ENCODE measurements at places on chromosomes 16 and 17.

DNA sequence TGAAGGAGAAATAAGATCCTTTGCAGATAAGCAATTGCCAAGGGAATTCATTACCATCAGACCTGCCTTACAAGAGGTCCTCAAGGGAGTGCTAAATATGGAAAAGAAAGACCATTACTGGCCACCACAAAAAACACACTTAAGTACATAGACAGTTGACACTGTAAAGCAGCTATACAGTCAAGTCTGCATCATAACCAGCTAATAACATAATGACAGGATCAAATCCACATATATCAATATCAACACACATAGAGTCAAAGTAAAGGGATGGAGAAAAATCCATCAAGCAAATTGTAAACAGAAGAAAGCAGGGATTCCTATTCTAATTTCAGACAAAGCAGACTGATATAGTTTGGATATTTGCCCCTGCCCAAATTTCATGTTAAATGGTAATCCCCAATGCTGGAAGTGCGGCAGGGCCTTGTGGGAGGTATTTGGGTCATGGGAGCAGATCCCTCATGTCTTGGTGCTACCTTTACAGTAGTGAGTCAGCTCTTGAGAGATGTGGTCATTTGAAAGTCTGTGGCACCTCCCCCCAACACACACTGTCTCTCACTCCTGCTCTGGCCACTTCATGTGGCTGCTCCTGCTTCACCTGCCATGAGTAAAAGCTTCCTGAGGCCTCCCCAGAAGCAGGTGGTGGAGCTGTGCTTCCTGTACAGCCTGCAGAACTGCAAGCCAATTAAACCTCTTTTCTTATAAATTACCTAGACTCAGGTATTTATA lies 32.8 kb downstream of the TANC2 start:
- DNase-seq, result peak; percentile 7

- no peak for DNase-seq
These were observed 14.9 kb downstream of the IGFBP4 start for GRCh38 chr17:40457964-40458791.

- no peak for DNase-seq
These were observed 2.9 kb downstream of the GUCY2D start for GRCh38 chr17:8005357-8005756.

- no peak for DNase-seq
These were observed 863.2 kb upstream of the GOT2 start for GRCh38 chr16:59597269-59597668.

- no peak for DNase-seq
These were observed 63.7 kb upstream of the SIAH1 start for GRCh38 chr16:48448841-48449481.

DNA sequence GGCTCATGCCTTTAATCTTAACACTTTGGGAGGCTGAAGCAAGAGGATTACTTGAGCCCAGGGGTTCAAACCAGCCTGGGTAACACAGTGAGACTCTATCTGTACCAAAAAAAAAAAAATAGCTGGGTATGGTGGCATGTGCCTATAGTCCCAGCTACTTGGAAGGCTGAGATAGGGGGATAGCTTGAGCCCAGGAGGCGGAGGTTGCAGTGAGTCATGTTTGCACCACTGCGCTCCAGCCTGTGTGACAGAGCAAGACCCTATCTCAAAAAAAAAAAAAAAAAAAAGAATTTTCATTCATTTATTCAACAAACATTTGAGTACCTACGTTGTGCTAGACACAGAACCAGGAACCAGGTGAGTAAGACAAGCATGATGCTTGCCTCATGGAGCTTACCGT lies 73.6 kb upstream of the MRTFB start:
- no peak for DNase-seq

DNA sequence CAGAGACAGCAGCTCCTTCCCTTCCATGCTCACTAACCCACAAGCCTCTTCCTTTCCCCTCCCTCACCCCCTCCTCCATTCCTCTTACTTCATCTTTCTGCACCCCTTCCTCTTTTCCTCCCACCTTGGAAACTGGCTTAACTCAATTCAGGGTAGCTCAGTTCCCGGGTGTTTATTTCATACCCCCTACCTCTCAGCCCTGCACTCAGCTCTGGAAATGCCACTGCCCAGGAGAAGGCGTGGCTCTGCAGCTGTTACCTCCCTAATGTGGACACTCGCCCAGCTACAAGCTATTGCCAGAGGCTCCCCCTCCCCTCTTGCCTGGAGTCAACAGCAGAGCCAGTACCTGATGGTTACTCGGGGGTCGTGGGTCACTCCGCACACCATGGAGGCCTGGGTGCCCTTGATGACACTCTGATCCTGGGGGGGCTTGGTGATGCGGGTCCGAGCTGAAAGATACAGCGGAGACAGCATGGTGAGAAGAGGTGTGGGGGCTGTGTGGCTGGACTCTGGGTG lies 118.4 kb upstream of the CDC42EP4 start:
- peak; percentile 32 for DNase-seq

GRCh38 chr17:37089956-37090355 lies 141.2 kb downstream of the AATF start:
- DNase-seq, result peak; percentile 87

DNA sequence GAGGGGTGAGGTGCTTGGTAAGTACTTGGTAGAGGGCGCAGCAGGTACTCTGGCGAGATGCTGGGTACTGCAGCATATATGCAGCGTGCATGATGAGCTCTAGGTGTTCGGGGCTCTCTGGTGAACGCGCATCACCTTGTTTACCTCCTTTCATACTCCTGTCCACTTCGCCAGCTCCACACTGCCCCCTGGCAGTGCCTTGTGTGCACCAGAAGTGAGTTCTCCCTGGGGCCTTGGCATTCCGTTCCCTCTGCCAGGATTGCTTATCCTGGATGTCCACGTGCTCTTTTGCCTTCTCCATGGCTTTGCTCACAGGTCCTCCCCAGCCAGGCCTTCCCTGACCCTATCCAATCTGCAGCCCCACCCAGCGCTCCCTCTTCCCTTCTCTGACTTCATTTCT lies 154.2 kb downstream of the MRM1 start:
- peak; percentile 56 for DNase-seq

DNA sequence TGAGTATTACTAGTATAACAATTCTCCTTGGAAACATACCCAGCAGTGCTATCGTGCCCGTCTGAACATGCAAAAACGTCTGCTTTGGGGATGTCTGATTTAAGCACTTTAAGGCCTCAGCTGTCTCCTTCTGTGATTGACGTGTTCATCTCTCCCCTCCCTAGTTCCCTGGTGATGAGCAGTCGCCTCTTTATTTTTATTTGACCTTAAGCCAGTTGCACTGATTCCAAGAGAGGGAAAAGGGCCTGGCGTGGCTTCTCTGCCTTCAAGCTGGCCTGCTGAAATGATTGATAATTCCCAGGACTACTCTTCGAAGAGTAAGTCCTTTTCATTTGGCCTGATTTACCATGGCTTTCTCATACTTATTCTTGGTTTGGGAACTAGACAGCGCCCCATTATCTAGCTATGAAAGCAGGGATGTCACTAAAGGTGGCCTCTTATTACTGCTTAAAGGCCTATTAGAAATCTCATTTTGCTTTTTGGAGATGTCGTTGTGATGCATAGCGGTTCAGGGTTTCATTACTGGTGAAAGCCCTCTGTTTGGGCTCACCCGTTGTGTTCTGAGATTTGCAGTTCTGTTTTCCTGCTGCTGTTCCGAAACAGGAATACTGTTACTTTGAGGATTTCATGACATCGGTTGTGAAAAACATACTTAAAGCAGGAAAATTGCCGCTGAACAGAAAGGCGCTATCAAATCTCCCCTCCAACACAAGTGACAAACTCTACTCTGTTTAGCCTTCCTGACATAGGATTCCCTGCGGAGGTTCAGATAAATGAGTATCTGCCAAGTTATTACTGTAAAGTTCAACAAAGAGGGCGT lies 65.5 kb downstream of the IQCK start:
- DNase-seq, result no peak

DNA sequence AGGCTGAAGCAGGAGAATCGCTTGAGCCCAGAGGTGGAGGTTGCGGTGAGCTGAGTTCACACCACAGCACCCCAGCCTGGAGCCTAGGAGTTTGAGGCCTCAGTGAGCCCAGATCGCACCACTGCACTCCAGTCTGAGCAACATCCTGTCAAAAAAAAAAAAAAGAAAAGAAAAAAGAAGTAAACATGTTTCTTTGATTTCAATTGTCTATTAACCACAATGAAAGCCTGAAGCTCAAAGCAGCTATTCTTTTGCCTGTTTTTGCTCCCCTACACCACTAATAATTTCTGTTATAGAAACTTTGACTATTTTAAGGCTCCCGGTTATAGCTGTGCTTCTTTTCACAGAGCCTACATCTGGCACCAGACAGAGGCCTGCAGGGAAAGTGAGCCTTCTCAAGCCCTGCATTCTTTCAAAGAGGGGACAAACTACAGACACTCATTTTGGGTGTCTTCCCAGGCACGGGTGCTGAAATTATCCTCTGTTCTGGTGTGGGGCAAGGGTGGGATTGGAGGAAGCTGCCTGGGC lies 14.2 kb upstream of the SLC52A1 start:
- no peak for DNase-seq

GRCh38 chr16:48075398-48075797 lies 80.4 kb downstream of the ABCC12 start:
- DNase-seq, result no peak

- no peak for DNase-seq
These were observed 65.8 kb downstream of the TBC1D16 start for GRCh38 chr17:79969906-79970305.

GRCh38 chr17:77593081-77593480 lies 365.4 kb upstream of the TNRC6C start:
- no peak for DNase-seq

- peak; percentile 89 for DNase-seq
These were observed 34.1 kb upstream of the SLC38A10 start for GRCh38 chr17:81328978-81329926.

GRCh38 chr16:17276010-17276530 lies 194.7 kb downstream of the XYLT1 start:
- DNase-seq, result no peak

- DNase-seq, result no peak
These were observed 26.0 kb downstream of the CEP131 start for GRCh38 chr17:81196505-81197408.

GRCh38 chr17:29368926-29369325 lies 21.2 kb upstream of the TAOK1 start:
- DNase-seq, result no peak

GRCh38 chr16:23026784-23027362 lies 122.4 kb downstream of the USP31 start:
- peak; percentile 45 for DNase-seq

DNA sequence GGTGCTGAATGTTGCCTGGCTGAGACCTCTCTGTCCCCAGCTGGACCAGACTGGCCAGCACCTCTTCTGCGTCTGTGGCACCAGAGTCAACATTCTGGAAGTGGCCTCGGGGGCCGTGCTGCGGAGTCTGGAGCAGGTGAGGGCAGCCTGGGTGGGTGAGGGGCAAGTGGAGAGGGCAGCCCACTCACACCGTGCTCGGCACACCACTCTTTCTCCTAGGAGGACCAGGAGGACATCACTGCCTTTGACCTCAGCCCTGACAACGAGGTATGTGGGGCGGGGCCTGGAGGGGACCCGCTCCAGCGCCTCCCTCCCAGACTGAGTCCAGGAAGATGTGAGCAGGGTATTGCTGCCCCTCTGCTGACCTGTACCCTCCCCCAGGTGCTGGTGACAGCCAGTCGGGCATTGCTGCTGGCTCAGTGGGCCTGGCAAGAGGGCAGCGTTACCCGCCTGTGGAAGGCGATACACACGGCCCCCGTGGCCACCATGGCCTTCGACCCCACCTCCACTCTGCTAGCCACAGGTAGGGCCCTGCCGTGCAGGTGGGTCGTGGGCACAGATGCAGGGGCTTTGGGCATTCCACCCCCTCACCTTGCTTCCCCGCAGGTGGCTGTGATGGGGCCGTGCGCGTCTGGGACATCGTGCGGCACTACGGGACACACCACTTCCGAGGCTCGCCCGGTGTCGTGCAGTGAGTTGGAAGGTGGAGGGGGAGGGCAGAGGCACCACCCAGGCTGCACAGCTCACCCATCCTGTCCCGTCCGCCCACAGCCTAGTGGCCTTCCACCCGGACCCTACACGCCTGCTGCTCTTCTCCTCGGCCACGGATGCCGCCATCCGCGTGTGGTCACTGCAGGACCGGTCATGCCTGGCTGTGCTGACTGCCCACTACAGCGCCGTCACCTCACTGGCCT lies 2.6 kb downstream of the TBL3 start:
- DNase-seq, result no peak

DNA sequence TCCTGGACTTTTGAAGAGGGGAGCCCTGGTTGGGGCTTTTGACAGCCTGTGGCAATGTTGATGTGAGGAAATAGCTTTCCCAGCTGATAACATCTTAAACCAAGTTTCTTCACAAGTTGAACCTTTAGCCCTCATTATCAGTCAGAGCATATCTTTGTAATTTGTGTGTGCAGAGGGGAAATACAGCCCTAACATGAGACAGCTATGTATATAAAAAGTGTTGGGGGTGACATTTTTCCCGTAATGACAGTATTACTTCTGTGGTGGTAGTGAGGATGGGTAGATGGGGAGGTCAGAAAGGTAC lies 221.1 kb downstream of the FTO start:
- DNase-seq, result peak; percentile 60

DNA sequence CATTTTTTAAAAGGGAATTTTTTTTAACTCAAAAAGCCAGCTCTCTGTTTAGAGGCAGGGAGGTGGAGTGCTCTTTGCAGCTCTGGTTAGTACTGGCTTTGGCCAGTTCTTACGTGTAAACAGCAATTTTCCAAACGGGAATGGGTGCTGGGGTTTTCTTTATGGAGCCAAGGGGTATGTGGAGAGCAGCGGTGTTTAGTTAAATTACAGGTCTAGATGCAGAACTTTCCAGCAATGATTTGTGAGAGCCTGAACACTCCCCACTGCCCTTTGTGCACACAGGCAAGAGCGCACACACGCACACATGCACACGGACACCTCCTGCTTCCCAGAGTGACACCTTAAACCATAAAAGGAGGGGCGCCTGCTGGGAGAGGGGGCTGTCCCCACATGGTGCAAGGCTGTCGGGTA lies 140.2 kb downstream of the MSI2 start:
- no peak for DNase-seq

GRCh38 chr17:48646183-48647102 lies 20.3 kb upstream of the HOXB9 start:
- peak; percentile 21 for DNase-seq

- DNase-seq, result no peak
These were observed 224.9 kb downstream of the HS3ST3B1 start for GRCh38 chr17:14525551-14526455.

GRCh38 chr17:64196601-64197000 lies 66.5 kb downstream of the TEX2 start:
- no peak for DNase-seq

DNA sequence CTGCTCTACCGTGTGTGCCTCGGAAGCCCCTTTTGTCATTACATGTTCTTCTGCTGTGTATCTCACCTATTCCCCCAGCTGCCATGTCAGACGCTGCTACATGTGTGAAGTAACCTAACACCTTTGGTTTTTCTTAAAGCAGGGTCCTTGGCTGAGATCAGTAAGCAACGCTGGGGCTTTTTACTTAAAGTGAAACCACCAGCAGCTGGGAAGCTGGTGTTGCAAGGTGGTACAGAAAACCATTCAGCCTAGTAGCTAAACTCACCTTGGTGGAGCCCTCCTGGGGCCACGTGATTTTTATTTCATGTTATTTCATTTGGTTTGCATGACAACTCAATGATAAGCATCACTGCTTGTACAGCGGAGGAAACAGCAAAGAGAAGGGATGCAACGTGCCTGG lies 62.6 kb downstream of the PLCG2 start:
- no peak for DNase-seq

- DNase-seq, result no peak
These were observed 3.6 kb upstream of the TMEM92 start for GRCh38 chr17:50270435-50271362.

Measured in NB4 (cell line).